CD4-positive, alpha-beta T cell treated with Interleukin-15 for 4 hours (primary cell): ENCODE measurements at places on chromosomes 2 and 18.

GRCh38 chr2:98028931-98029717 is 33.4 kb upstream of the TMEM131 start:
- DNase-seq, result no peak

DNA sequence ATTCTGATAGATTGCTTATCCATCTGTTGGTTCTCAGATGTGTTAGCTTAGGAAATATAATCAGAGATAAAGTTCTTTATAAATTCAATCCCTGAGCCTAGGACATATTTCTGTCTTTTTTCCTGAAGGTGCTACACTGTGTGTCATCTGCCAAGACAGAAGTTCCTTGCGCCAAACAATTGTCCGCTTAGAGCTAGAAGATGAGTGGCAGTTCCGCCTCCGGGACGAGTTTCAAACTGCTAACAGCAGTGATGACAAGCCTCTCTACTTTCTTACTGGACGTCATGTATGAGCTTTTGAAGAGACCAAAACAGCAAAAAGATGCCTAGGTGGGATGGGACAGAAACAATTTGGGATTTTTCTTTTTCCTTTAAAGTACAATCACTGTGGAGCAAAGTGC is 78.0 kb downstream of the ESCO1 start:
- DNase-seq, result no peak

DNA sequence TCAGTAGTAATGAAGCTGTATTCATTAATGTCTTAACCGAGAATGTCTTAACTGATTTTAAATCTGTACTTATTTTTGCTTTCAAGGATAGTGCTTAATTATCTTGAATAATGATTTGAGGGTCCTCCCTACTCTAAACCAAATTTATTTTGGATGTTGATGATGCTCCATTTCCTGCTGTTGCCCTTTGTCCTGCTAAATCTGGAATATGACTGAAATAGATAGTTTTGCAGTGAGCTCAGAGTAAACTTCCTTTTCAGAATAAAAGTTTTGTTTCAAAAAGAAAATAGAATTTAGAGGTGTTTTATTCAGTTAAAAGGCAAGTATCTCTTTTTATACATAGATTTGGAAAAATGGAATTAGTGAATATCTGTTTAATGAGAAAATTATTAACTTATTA is 8.1 kb downstream of the NBEAL1 start:
- DNase-seq, result no peak

GRCh38 chr2:54402350-54402749 is 53.8 kb upstream of the SPTBN1 start:
- DNase-seq, result no peak

GRCh38 chr2:206260188-206261012 is 14.1 kb upstream of the ZDBF2 start:
- DNase-seq, result no peak

DNA sequence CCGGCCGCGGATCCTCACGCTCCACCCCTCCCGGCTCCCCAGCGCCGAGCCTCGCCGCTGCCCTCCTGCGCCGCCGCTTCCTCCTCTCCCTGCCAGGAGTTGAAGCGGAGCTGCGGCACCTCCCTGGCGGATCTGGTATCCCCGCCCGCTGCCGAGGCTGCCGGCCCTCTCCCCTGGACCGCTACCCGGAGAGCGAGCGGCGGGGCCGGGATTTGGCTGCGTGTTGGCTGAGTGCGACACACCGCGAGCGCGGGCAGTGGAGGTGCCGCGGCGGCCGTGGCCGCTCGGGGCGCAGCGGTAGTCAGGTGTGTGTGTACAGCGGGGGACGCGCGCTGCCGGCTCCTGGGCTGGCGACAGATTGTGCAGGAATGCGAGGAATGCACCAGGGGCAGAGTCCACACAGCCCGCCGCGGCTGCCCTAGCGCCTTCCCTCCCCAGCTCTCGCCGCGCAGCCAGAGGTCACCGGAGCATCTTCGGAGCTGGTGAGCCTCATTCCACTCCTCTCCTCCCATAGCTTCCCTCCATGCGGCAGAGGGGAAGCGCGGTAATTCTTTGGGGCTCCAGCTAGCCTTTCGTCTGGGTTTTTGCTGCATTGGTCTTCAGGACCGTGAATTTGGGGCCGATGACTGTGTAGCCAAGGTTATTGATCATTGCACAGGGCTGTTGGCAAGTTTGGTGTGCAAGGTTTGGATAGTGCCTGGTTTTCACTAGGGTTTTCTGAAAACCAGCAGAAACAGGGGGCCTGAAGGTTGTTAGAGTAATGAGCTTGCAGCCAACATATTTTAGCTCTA is 1.3 kb downstream of the PKP4 start:
- DNase-seq, result peak; percentile 56

GRCh38 chr18:75757951-75758350 is 330.4 kb upstream of the SMIM21 start:
- DNase-seq, result no peak

DNA sequence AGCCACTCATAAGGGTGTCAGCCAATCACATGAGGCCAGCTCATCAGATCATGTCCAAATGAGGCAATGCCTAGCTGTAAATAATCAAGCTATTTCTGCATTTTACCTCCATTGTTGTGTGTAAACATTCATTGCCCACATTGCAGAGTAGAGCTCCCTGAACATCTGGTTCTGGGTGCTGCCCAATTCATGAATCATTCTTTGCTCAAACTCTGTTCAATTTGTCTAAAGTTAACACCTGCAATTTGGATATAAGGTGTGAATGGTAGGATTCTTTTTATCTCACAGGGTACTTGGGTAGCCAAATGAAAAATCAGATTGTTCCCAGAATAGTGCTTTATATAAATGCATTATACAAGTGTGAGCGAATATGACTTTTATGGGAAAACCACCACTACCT is 345.5 kb upstream of the NT5C1B start:
- no peak for DNase-seq

DNA sequence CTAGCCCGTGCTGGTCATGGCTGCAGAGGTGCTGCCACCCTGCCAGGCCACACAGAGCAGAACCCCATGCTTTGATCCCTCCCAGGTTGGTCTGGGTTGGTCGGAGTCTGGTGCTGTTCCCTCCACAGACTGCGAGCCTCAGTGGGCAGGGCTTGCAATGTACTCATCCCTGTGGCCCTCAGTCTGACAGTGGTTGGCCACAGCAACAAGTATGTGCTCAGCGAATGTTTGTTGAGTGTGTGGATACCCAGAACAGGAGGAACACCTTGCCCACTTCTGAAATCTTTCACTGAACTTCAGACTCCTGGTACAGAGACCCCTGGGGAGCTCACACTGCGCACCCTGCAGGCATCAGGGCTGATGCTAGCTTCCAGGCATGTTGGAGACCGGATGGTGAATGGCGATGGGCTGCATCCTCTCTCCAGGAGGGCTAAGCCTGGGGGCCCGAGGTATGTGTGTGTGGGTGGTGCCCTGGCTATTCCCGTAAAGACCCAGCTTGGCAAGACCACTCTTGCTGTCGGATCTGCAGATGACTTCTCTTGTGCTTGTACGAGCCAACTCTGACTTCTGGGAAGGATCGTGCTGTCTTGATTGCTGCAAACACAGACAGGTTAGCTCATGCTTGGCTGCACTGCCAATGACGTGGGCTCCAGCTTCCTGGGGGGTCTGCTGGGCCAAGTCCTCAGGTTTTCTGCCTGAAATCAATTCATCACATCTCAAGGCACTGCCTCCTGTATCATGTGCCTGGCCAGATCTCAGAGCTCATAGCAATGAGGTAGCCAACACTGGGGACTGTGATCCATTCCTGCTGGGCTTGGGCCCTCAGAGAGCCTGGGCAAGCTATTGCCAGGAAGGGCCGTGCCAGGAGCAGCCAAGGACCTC is 43.7 kb downstream of the RHOB start:
- no peak for DNase-seq

GRCh38 chr2:33409417-33409955 is 67.0 kb upstream of the RASGRP3 start:
- DNase-seq, result no peak

- no peak for DNase-seq
Measured at GRCh38 chr2:172440795-172441194, 13.4 kb downstream of the ITGA6 start.

- no peak for DNase-seq
Measured at GRCh38 chr2:126893153-126893552, 5.5 kb upstream of the TEX51 start.

DNA sequence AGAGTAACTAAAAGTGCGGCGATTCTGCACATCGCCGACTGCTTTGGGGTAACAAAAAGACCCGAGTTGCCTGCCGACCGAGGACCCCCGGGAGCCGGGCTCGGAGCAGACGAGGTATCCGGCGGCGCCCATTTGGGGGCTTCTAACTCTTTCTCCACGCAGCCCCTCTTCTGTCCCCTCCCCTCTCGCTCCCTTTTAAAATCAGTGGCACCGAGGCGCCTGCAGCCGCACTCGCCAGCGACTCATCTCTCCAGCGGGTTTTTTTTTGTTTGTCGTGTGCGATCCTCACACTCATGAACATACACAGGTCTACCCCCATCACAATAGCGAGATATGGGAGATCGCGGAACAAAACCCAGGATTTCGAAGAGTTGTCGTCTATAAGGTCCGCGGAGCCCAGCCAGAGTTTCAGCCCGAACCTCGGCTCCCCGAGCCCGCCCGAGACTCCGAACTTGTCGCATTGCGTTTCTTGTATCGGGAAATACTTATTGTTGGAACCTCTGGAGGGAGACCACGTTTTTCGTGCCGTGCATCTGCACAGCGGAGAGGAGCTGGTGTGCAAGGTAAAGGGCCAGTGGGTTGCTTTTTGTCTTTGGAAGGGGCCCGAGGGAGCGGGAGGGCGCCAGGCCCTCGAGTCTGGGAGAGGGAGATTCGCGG is 1.4 kb downstream of the TRIB2 start:
- peak; percentile 36 for DNase-seq

GRCh38 chr2:76211991-76212985 is 501.6 kb upstream of the GCFC2 start:
- no peak for DNase-seq

DNA sequence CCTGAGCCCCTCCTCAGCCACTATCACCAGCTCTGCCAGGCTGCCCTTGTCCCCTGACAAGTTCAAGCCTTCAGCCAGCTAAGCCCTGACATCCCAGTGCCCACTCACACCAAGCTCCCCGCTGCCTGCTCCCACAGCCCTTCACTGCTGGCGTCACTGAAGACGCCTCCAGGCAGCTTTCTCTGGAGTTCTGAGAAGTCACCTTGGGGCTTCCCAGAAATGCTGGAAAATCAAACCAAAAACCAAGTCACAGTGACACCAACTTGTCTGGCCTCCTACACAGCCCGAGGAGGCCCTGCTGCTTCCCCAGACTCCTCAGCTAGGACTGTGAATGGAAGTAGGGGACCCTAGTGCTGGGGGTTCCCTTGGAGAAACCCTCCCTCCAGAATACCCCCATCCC is 2.2 kb upstream of the TNS1 start:
- DNase-seq, result no peak

DNA sequence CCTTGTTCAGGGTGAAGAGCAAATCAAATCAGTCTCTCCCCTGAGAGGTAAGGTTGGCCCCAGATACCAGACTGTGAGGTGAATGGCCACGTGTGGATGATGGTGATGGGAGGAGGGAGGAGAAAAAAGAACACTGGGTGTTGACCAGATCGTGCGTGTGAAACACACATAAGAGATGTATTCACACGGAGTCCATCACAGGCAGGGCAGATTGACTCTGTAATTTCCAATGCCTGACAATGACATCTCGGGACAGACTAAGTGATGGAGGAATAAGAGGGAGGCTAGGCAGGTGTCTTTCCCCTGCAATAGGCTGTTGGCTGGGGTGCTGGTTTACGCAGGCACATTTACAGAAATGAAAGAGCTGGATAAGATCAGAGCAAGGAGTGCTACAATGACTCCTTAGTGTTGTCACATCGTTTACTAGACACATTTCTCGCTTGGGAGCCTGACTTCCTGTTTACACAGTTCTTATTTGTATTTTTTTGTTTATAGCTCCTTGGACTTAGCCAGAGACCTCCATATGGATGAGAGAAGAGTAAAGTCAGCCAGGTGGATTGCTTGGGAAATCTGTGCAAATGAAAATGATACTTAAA is 43.1 kb downstream of the CPO start:
- DNase-seq, result no peak

DNA sequence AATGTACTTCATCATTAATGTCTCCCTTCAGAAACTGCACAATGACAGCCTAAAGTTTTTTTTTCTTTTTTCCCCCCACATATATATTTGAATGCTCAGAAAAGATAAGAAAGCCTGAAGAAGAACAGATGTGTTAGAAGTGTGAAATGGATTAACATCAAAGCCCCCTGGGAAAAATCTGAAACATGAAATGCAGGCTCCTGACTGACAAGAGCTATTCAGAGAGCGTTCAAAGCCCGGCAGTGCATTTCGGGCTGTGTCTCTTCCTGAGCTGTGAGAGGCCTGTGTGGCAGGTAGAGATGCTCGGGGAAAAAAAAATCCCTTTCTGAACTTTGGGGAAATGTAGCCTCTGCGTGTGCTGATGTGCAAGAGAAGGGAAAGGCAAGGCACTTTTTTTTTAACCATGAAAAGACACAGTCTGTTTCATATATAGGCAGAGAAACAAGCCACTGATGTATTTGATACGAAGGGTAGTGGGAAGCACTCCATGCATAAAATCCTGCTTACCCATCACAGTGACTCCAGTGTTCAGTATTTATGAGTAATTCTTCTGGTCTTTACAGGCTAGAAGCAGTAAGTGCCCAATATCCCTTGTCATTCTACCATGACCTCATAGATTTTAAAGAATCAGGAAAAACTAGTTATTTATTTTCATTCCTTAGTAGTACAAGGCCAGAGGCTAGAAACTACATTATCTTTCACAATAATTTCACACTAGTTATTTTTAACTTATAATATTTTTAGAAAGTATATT is 1574.2 kb upstream of the PIK3C3 start:
- no peak for DNase-seq

DNA sequence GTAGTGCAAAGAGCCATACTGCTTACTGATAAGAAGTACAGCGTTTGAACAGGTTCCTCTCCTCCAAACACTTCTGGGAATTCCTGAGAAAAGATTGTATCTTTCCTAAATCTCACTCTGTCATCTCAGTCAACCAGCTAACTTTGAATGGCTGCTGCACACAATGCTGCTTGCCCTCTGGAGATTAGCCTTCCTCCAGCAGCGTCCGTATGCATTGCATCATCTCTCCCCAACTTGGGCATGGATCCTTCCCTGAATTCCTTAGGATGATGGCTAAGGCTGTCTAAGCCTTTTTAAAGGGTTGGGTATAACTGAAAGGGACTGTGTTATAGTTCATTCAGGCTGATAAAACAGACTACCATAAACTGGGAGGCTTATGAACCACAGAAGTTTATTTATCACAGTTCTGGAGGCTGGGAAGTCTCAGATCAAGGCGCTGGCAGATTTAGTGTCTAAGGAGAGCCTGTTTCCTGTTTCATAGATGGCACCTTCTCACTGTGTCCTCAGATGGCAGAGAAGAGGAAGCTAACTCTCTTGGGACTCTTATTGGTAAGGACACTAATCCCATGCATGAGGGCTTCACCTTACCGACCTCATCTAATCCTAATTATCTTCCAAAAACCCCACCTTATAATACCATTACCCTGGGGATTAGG is 105.3 kb downstream of the PAX3 start:
- no peak for DNase-seq
